ENCODE measurements at places on chromosomes 16 and 17. TPM values are rescaled to one million over a fixed set of nuclear protein-coding genes. Genes with fewer than 3 reads are reported as not detected.

DNA sequence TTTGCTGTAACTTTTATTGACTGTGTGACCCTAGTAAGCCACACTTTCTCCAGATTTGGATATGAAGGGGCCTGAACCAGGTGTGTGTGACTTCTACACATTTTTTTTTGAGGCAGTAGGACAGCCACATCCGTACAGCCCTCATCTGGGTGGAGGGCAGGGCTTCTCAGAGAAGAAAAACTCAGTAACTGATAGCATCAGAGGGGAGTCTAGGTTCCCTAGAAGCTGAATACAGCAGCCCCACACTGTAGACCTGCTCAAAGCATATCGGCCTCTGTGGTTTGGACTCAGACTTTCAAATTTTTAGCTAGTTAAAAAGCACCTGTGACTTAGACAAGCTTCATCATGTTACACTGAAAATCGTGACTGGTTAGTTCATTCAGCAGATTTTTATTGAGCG is 10.8 kb downstream of the PRSS54 start:
- DNase-seq, result no peak

DNA sequence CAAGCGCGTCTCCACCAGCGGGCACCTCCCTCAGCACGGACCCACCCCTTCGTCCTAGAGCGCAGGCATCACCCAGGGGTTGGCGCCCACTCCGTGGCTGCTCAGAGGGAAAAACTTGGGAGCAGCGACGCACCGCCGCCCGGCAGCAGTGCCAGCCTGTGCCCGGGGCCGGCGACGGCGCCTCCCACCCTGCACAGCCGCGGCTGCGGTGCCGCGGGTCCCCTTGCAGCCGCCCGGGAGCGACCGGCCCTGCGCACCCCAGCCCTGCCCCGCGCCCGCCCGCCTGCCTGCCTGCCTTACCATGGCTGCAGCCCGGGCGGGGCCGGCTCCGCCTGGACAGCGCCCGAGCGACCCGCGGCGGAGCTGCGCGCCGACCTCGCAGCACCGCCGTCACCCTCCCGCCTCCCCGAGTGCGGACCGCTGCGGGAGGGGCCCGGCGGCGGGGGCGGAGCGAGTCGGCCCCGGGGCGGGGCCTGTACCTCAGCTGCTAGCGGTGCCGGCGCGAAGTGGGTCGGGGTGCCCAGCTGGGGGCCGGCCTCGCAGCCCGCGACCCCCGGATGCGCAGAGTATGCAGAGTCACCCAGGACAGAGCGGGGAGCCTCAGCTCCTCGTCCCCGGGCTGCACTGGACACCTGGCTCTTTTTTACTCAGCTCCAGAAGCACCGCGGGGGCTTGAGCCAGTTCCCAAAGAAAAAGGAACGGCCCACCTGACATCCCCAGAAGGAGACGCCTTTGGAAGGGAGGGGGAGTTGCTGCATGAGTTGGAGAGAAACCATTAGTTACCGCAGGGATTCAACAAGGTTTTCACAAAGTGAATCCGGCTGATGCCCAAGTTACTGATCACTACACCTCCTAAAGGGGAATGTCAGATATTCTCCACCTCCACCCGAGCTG is 17.5 kb upstream of the MTMR4 start:
- no peak for DNase-seq

The RASD1 gene
- 1.2 TPM for total RNA-seq

The NATD1 gene
- 18.5 TPM for total RNA-seq

DNA sequence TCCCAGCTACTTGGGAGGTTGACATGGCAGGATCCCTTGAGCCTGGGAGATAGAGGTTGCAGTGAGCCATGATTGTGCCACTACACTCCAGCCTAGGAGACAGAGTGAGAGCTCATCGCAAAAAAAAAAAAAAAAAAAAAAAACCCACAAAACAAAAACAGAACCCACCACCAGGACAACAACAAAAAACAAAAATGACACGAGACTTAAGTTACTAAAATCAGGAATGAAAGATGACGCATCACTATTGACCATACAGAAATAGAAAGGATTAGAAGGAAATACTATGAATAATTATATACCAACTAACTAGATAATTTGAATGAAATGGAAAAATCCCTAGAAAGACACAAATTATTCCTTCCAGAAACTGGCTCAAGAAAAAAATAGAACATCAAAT is 432.4 kb upstream of the PMFBP1 start:
- no peak for DNase-seq

DNA sequence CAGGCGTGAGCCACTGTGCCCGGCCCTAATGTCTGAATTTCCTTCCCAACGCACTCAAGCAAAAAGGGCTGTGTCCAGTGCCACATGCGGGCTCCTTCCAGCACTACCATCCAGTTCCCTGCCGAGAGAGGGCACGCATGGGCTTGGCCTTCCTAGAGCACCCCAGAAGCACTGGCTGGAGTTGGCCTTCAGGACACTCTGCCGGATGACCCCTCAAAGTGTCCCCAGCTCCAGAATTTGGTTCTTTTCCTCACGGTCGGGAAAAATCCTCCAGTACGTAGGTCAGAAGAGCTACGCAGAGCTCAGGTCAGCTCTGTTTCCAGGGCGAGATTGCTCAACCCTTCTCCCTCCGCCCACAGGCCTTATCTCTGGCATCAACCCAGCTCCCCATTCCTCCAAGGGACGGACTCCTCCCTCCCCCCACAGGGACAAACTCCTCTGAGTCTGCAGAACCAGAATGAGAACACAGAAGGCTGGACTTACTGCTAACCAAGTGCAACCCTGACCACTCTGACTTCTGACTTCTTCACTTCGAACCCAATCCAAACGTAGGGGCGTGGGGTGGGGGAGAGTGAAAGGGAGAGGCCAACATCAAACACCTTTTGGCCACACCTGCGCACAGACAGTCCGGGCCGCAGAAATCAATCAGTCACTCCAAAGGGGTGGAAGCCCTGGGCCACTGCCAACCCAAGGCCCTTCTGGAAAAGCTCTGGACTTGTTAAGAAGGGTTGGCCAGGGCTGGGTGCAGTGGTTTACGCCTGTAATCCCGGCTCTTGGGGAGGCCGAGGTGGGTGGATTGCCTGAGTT is 3.6 kb downstream of the CDC42EP4 start:
- DNase-seq, result no peak

Measured in osteocyte (in vitro differentiated cells).